NCI-H526 treated with DMSO at 0.1 percent for 48 hours (cell line): ENCODE measurements at places on chromosomes 7 and 10.
A peak's percentile ranks its signal among the peaks of the same experiment; 100 is the strongest.

GRCh38 chr10:132756591-132756990, 29.4 kb downstream of the NKX6-2 start:
- DNase-seq: no peak

DNA sequence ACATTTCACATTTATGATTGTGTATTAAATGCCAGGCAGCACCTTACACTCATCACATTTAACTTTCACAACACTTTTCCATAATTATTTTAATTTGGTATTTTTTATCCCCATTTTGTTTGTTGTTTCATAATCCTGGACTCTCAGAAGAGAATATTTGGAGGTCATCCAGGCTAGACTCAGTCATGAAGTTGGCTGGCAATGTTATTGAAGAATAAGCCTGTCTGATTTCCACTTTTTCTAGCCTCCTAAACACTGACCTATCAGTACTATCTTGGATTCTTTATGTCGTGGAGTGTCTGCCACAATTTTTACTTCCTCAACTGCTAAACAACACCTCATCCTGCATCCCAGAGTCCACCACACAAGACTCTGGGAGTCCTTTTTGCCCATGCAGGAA, 372.3 kb upstream of the NRP1 start:
- no peak for DNase-seq

DNA sequence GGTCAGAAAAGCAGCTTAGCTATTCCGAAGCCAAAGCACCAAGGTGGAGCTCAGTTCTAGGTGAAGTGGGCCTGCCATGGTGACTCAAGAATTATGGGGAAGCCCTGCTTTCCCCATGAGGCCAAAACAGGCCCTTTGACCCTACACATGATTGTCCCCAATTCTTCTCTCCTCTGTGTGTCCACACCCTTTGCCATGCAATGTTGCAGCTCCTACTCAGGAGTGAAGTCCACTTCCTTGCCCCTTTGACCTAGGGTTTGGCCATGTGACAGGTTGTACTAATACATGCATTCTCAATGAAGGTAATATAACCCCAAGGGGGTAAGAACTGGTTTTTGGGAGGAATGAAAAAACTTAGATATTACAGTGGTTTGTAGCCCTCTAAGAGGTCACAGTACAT, 67.6 kb upstream of the MKRN1 start:
- DNase-seq: no peak

GRCh38 chr10:110426294-110427181, 71.2 kb upstream of the DUSP5 start:
- no peak for DNase-seq

GRCh38 chr7:149791-150636, 42.4 kb upstream of the FAM20C start:
- DNase-seq: no peak

GRCh38 chr7:34463830-34464229, 194.2 kb upstream of the NPSR1 start:
- no peak for DNase-seq

DNA sequence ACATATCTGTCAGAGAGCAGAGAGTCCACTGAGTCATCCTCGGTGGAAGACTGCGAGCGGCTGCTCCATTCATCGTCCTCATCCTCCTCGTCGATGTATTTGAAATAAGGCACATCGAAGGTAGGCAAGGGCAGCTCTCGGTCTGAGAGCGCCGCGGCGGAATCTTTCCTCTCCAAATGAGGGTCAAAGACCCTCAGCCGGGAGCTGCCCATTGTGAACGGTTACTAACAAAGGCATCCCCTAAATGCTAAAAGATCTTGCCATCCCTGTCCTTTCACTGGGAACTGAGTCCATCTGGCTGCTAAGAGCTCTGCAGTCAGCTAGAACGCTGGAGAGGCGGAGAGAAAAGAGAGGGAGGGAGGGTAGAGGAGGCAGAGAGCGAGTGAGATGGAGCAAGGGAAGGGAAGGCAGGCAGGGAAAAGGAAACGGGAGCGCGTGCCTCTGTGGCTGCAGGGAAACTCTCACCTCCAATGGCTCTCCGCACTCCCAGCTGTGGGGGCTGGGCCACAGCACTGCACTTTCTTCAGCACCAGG, 163.4 kb downstream of the RAPGEF5 start:
- DNase-seq: no peak

DNA sequence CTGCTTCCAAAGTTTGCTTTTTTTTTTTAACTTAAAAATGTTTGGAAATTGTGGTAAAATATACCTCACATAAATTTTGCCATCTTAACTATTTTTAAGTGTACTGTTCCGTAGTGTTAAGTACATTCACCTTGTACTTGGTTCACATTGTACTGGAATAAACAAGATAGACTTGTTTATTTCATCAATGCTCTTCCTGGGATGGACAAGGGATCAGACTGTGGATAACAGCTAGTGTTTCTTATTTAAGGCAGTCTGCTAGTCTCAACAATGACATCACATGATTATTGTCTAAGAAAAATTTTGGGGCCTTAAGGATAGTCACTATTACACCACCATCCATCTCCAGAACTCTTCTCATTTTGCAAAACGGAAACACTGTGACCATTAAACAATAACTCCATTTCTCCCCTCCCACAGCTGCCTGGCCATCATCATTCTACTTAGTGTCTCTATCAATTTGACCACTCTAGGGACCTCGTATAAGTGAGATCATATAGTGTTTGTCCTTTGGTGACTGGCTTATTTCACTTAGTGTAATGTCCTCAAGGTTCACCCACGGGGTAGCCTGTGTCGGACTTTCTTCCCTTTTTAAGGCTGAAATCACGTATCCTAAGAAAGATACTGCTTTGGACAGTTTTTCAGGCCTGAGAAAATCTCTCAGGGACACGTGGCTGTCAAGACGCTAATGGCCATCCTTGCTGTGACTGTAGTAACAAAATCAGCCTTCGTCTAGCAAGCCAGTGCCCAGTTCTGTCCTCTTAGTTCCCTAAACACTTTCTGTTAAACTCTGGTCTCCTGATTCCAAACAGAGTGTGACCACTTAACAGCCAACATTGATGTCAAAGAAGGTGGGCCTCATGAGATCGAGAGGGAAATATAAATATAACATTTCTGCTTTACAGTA, 305.2 kb downstream of the FRMD4A start:
- no peak for DNase-seq

DNA sequence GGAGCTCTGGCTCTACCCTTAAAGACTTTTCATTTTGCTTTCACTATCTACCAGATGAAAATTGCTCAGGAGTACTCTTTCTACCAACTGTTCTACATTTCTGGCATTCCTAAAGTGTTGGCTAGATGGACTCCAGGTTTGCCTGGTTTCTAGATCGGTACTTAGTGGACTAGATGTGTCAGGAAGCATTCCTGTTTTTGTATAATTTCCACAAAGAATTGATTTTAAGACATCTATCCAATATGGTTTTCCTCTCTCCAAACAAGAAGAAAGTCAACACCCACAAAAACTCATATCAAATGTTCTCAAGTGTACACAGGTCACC, 157.7 kb downstream of the CHRM2 start:
- DNase-seq: no peak

GRCh38 chr10:69217119-69217754, 2.9 kb upstream of the HKDC1 start:
- DNase-seq: no peak

DNA sequence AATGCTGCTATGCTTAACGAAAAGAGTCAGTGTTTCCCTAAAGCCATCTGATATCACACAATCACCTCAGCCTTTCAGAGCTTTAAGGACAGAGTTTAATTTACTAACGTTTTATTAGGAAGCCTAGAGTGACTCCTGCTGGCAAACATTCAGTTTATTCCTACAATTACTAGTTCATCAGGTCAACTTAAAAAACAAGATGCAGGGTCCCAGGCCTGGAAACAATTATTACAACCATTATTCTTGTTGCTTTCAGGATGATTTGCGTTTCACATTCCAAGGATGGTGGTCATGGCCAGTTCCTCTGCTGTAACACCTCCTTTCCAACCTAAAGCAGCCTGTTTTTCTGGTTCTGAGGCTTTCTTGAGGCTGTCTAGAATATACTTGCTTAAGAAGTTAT, 1.5 kb upstream of the FAM53B start:
- no peak for DNase-seq

DNA sequence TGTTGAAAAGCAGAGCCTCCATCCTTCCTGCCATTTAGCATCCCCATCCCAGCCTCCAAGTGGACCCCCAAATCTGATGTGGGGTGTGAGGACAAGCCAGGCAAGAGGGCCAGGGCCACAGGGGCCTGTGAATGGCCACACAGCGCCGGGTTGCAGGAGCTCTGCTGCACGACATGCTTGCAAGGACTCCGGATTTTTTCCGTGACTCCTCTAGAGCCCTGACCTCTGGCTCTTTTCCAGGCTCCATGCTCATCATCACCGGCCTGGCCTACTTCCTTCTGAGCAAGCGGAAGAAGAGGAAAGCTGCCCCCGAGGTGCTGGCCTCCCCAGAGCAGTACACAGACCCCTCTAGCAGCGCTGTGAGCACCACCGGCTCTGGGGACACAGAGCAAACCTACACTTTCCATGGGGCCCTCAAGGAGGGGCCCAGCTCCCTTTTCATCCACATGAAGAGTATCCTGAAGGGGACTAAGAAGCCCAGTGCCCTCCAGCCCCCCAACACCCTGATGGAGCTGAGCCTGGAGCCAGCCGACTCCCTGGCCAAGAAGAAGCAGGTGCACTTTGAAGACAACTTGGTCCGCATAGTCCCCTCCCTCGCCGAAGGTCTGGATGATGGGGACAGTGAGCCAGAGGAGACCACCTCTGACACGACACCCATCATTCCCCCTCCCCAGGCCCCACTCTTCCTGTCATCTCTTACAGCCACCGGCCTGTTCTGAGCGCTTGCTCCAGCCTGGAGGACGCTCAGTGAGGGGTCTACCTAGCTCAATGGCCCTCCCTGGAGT, 23.5 kb downstream of the TMEM72 start:
- DNase-seq: no peak

DNA sequence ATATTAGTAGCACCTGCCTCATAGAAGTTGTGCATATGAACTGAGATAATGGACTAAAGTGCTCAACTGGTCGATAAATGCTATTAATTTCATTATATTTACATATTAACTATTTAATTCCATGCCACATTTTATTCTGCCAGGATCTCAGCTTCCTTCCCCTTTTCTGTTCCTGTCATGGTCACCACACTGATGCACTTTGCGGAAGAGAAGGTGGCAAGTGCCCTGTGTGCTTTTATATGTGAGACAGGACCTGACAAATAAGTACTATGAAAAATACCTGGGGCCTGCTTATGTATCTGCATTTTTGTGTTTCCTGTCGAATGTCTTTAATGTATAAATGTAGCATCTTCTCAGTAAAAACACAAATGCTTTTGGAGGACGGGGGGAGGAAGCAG, 12.2 kb downstream of the ATP6V0E2 start:
- no peak for DNase-seq

- DNase-seq: peak; percentile 73
Measured at GRCh38 chr7:20079080-20079479, 138.1 kb downstream of the MACC1 start.

DNA sequence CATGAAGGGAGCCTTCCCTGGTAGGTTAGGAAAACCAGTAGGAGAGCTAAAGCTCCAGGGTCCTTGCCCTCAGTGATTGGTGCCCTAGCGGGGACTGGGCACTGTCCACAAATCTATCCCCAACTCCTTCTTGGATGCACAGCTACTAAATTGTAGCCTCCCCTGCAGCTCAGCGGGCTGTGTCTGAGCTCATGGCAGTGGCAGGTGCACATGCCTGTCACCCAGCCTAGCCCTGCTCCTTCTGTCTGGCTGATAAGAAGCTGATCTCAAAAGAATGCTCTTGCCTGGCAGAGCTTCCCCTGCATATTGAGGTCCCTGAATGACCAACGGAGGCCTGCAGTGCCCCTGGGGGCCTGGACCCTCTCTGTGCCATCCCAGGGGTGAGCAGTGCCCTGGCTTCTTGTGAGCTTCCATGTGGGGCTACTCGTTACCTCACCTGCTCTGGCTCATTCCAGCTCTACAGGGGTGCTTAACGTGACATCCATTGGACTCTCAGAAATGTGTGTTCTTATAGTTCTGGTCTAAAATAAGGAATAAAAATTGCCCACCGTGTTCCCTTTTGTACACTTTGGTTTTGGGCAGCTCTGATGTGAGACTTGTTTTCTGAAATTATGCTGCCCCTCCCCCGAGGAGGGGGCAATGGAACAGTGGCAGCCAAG, 59.8 kb upstream of the ANTXRL start:
- DNase-seq: no peak

GRCh38 chr10:117412469-117413010, 37.3 kb upstream of the PDZD8 start:
- DNase-seq: peak; percentile 28

GRCh38 chr10:110636932-110637557, 7.1 kb upstream of the RBM20 start:
- DNase-seq: no peak

DNA sequence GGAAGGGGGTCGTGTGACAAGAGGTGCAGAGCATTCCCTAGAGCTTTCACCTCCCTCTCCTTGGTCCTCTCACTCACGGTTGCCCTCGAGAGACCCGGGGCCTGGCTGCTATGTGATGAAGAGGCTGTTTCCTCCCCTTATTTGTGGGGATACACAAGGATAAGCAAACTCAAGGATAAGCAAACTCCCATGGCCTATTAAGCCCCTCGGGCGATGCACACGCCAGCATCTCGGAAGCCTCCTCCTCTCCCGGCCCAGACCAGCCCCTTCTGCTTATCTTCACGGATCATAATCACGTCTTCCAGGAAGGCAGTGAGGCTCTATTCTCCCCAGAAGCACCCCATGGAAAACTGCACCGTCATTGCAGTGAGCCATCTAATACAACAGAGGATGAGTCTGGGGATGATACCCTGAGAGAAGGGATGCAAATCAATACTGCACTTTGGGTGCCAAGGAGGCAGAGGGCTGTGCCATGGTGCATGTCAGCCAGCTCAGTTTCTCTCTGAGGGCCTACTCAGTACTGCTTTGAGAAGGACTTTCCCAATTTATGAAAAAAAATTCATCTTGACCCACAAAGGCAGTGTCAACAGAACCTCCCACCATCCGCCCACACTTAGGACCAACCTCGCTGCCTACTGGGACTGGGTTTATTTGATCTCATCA, 22.2 kb downstream of the TMEM273 start:
- DNase-seq: no peak

- DNase-seq: no peak
Measured at GRCh38 chr7:130048906-130049305, 2.3 kb downstream of the ZC3HC1 start.

- no peak for DNase-seq
Measured at GRCh38 chr7:25014756-25015155, 34.8 kb upstream of the OSBPL3 start.

DNA sequence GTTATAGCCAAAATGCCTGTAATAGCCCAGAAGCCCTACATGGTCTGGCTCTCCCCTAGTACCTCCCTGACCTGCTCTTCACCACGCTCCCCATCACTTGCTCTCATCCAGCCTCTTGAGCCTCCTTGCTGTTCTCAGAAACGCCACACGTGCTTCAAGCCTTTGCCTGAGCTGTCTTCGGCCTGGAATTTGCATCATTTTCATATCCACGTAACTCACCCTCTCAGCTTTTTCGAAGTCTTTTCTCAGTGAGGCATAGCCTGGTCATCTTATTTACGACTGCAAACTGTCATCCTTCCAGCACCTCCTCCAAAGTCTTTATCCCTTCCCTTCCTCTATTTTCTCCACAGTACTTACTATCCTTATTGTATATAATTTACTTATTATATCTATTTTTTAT, 151.0 kb upstream of the AHR start:
- no peak for DNase-seq
